ENCODE measurements at places on chromosomes 11 and 22.

- DNase-seq = no peak
Observed at GRCh38 chr11:24082860-24083259, 414.0 kb upstream of the LUZP2 start.

DNA sequence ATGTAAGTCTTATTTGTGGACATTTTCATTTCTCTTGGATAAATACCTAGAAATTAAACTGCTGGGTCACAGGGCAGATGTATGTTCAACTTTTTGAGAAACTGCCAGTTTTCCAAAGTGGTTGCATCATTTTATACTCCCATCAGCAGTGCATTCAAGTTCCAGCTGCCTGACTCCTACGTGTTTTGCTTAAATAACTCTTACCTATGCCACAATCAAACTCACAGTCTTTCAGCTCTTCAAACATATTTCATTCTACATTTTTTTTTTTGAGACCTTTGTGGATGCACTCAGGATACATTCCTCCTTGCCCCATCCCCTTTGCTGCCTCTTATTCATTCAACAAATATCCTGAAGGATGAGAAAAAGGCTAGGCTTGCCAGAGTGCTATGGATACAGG, 9.2 kb downstream of the TCF20 start:
- no peak for DNase-seq

- DNase-seq = no peak
Observed at GRCh38 chr11:35307221-35307621, 112.1 kb downstream of the SLC1A2 start.

GRCh38 chr11:44071157-44071556, 5.1 kb downstream of the ACCS start:
- DNase-seq = no peak

- DNase-seq = no peak
Observed at GRCh38 chr22:26981111-26981510, 323.7 kb downstream of the MIAT start.

GRCh38 chr11:93525601-93526345, 17.4 kb downstream of the SMCO4 start:
- no peak for DNase-seq

GRCh38 chr11:113188371-113188834, 126.0 kb upstream of the TTC12 start:
- DNase-seq = no peak

DNA sequence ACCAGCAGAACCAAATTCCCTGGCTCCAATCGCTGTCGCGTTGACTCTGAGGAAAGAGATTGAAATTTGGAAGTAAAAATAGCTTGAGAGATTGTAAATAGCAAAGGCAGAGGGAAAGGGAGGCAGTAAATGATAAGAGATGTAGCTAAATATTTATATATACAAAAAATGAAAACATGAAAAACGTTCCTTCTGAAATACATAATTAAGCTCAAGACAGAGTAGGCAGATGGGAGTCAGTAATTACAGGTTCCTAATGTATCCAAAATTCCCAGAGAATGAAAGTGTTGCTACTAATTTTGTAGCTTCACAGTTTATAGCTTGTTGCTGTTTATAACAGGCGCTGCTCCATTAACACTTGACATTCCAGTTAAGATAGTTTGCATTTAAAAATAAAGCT, 648.7 kb downstream of the KCNA4 start:
- DNase-seq = no peak

GRCh38 chr22:33105501-33105911, 47.3 kb upstream of the SYN3 start:
- DNase-seq = no peak

DNA sequence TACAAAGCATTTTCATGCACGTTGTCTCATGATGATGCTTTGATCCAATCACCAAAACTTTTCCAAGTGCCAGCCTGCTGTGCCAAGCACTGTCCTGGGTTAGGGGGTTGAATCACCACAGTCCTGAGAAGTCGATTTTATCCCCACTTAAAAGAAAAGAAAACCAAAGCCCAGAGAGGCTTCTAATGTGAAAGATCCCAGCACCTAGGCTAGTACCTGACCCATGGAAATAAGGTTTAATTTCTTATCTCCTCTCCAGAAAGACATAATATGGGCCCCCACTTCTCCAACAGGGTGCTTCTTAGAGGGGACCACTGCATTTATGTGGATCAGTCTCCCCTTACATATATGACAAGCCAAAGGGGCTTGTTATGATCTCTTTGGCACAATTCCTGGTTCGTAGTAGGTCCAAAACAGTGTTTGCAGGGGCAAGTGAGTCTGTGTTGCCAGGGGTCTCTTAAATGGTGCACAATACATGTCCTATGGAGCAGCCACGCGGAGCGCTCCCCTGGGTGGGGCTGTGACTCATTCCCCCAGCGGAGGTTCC, 1.9 kb upstream of the BCL9L start:
- no peak for DNase-seq

GRCh38 chr22:33984656-33985285, 64.5 kb upstream of the LARGE1 start:
- no peak for DNase-seq

DNA sequence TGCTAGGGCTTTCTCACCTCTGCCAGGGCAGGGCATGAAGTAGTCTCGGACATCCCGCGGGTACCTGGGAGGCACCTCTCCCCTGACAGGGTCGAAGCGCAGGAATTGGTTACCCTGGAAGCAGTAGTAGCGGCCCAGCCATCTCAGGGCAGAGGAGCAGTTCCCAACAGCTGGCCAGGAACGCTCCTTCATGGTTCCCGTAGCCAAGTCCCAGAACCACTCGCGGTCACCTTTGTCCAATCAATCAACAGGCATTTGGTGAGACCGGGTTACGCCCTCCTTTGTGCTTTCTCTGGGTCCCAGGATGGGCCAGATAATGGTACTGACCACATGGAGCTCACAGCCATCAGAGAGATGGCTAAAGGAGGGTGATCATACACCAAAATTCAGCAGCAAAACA, 3.4 kb downstream of the HPX start:
- no peak for DNase-seq

- DNase-seq = no peak
Observed at GRCh38 chr11:44149651-44150050, 54.2 kb downstream of the EXT2 start.

DNA sequence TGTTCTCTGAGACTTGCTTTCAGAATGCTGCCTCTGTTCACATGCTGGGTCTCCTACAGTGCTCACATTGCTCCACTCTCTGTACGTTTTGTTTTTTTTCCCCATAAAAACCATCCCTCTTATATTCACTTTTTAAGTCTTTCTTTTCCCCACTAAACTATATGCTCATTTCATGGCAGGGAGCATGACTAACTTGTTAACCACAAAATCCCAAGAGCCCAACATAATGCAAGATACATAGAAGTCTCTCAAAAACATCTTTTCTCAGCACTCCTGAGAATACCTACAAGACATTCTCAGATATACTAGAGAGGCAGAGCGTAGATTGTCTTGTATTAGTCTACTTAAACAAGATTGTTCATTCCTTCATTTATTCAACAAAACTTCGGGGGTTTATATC, 73.3 kb downstream of the FAM76B start:
- no peak for DNase-seq

GRCh38 chr11:36333468-36333867, 37.4 kb downstream of the PRR5L start:
- DNase-seq = no peak

DNA sequence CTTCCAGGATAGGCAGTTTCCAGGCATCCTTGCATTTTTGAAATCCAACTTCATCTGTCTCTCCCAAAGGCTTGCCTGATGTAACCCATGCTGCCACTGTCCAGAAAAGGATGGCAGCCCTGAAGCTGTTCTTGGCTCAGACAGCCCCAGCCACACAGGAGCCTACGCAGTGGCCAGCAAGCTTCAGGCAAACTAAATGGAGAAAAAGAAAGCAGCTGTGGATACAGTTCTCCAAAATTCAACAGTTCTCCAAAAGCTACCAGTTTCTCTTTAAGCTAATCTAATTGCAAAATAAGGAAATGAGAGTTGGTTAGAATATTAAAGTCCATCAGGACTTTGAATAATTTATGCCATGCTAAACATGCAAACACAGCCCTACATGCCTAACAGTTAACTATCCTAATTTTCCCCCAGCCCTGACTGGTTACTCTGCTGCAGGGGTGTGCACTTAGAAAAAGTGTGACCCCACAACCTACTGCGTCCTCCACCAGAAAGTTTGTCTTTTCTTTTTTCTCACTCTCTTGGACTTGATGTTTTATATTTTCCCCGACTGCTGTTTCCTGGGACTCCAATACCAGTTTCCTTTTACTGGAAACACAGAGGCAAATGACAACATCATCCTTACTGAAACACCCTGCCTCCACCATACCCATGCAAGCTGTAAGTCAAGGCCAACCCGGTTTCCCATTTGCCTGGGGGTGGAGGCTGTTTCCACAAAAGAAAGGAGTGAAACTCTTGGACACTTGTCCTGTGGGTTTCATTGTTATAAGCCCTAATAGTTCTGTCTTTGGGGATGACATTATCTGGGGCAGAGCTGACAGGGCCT, 69.1 kb upstream of the OR5AN1 start:
- DNase-seq = no peak

DNA sequence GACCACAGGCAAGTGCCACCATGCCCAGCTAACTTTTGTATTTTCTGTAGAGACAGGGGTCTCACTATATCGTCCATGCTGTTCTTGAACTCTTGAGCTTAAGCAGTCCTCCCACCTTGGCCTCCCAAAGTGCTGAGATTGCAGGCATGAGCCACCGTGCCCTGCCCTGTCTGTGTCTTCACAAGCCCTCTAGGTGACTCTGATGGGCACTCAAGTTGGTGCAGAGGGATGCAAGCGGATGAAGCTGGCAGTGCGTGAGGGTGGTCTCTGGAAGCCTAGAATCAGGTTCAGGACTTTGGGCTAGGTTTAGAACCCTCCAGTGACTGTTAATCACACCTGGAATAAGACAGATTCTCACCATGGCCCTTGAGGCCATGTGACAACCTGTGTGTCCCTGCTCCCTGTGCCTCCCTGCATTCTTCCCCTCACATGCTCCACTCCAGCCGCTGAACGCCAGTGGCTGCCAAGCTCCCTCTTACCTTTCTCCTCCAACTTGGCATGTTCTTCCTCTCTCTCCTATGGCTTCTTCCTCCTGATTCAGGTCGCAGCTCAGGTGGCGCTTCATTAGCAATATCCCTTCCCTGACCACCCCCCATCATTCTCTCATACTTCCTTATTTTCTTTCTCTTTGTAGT, 242.3 kb upstream of the TBCEL start:
- peak; percentile 42 for DNase-seq

DNA sequence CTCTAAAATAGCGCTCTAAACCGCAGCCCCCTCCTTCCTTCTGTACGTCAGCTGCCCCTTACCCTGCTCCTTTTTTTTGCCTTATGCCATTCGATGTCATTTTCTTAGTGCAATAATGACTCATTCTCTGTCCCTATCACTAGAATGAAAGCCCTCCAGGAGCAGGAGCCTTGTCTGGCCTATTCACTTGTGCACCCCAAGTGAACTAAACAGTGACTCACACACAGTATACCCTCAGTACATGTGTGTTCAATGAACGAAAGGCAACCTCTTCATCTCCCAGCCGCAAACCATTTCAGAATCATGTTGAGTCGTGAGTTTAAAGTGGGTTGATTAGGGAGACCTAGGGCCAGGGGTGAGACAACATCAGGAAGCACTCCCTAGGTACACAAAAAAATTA, 50.7 kb upstream of the SPATA19 start:
- DNase-seq = no peak

DNA sequence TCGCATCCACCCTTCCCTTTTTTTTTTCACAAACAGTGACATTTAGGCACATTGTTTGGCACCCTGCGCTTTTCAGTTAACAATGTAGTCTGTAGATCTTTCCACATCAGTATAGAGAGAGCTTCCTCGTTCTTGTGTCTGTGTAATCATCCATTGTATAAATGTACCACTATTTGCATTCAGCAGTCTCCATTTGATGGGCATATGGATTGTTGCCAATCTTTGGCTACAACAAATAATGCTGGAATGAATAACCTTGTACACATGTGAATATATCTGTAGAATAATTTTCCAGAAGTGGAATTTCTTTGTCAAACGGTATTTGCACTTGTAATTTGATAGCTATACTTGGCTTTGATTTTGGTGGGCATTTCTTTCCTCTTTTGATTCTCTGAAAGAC, 17.1 kb downstream of the MPEG1 start:
- DNase-seq = no peak

GRCh38 chr11:19592842-19593241, 119.8 kb upstream of the NAV2 start:
- no peak for DNase-seq

DNA sequence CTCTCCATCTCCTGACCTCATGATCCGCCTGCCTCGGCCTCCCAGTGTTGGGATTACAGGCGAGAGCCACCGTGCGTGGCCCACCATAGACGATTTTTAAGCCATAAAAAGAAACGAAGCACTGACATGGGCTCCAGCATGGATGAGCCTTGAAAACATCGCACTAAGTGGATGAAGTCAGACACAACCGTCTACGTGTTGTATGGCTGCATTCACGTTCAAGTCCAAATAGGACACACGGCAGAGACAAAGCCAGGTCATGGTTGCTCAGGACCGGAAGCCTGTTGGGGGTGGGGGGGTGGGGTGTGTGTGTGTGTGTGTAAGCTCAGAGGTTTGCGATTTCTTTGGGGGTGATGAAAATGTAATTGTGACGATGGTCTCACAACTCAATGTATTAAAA, 10.0 kb downstream of the RRP7A start:
- DNase-seq = no peak

DNA sequence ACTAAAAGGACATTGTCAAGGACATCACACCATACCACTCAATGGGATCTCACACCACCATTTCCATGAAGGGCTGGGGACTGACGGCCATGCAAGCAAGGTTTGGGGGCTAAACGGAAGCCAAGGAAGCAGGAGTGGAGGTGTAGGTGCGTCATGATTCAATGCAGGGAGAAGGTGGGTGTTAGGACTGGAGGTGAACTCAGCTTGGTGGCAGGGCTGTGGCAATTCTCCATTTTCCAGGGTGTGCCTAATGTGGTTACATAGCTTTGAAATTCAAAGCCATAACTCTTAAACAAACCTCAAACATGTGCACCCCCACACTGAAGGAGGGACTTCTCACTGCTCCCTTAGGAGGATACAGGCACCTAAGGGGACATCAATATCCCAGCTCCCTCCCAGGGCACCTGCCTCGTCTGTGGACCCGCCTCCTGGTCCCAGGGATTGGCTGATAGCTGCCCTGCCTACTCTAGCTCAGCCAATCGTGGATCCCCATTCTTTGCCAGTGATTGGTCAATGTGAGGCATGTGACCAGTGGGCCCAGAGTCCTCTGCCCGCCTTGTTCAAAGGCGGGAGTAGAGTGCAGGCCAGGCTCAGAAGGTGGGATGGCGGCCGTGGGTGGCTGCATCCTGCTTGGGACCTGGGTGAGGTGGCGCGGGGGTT, 64.6 kb downstream of the CTTN start:
- no peak for DNase-seq

- no peak for DNase-seq
Observed at GRCh38 chr11:75717608-75718418, at the start of gene MOGAT2. MOGAT2 (plus strand) TSS chr11:75717838; CDS start chr11:75717889, 51 bp downstream.

DNA sequence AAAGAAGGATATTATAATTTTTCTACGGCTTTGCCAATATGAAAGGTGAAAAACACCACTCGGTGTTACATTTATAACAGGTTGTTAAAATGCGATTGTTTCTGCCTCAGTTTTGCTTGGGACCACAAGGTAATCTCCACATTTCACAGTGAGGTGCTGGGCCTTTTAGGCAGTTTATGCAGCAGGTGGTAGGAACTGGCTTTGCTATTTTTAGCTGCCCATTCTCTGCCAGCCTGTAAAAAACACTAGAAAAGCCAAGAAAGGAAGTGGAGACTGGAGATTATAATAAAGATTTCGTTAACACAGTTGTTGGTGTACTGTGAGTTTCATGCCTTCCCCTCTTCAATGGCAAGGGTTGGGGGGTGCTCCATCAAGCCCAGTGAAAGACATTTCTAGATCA, 8.0 kb upstream of the MRPL16 start:
- no peak for DNase-seq

- DNase-seq = no peak
Observed at GRCh38 chr11:6238902-6239301, at the start of gene CNGA4. CNGA4 (plus strand) TSS chr11:6239089; CDS start chr11:6239207, 118 bp downstream.
